ENCODE measurements at places on chromosomes 6 and 20.

DNA sequence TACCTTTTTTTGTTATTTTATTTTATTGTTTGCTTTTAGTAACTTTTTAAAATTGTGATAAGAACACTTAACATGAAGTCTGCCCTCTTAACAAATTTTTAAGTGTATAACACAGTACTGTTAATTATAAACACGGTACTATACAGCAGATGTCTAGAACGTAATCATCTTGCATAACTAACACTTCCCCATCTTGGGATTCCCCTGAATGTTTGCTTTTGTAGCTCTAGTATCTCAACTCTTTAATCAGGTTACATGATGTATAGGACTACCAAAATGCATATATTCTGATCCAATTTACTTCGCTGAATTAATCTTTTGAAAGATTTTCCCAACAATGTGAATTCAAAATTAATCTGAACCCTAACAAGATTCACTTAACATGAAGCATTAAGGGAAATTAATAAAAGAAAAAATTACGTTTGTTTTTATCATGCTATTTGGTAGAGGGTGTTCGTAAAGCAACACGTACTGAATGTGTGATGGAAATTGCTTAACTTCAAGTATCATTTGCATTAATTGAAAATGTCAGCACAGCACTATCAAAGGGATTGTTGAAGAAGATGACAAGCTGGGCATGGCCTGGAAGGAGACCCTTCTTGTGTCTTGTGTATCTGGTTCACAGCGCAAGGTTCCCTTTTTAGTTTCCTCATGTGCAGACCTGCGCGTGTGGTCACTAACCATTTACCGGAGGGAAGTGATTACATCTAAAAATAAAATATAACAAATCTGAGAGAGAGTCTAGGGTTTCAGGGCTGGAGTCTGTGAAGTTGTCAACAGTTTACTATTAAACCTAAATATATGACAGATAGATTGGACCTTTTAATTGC lies 15.2 kb downstream of the COL19A1 start:
- no peak for DNase-seq

DNA sequence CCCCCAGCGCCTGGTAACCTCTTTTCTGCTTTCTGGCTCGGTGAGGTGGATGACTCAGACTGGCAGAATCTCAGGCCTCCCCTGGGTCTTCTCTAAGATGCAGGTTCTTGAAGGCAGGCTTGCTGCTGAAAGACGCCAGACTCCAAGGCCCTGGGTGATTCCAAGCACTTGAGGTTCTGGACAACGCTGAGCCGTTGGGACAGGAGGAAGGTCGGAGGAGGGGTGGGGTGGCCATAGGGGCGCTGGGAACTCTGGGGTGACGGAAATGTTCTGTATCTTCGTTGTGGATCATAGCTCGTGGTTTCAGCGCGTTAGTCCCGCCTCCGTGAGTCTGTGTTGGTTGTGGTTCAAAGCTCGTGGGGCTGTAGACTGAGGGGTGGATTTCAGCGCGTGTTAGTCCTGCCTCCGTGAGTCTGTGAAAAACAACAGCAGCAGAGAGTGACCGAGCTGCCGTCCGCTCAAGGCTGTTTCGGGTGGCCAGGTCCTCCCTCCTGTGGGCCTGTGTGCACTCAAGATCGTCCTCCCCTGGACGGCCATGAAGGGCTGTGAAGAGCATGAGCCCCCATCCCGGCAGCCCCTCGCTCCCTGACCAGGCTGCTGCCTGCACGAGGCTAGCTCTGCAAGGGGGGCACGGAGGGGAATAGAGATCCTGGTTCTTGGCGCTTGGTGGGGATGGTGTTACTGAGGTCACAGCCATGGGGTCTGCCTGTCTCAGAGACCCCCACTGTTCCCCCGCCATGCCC lies 7.7 kb downstream of the NTSR1 start:
- no peak for DNase-seq

DNA sequence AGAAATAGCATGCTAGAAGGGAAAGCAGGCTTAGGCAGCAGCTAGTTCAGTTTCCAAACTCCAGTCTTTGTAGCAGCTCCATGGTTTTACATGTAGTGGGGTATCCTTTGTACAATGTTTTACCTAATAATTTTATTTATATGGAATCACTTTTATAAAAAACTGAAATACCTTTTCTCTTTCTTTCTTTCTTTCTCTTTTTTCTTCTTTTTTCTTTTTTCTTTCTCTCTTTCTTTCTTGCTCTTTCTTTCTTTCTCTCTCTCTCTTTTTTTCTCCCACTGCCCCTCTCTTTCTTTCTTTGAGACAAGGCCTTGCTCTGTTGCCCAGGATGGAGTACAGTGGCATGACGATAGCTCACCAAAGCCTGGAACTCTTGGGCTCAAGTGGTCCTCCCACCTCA lies 41.4 kb upstream of the FYN start:
- no peak for DNase-seq

DNA sequence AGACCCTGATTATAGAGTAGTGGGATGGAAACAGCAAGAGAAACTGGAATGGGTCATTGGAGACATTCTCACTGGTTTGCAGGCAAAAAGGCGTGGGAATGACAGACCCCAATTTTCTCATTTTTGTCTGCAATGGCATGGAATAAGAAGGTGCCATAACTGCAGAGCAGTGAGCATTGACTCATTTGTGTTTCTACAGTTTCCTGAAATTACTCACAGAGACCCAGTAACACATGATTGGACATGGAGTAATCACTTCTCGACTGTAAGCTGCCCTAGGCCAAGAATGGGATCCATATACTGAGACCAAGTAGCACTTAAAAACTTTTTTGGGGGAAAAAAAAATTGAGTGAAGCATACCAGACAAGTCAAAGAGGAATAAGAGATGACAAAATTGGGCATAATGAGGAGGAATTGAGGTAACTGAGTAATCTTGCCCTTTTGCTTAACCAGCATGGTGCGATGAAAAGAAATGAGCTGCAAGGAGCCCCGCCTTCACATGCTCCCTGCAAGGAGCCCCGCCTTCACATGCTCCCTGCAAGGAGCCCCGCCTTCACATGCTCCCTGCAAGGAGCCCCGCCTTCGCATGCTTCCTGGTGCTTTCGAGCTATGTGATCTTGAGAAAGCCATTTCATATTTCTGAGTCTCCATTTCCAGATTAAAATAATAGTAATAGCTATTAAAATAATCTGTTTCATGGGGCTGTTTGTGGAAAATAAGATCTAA lies 44.1 kb downstream of the NHSL1 start:
- no peak for DNase-seq

DNA sequence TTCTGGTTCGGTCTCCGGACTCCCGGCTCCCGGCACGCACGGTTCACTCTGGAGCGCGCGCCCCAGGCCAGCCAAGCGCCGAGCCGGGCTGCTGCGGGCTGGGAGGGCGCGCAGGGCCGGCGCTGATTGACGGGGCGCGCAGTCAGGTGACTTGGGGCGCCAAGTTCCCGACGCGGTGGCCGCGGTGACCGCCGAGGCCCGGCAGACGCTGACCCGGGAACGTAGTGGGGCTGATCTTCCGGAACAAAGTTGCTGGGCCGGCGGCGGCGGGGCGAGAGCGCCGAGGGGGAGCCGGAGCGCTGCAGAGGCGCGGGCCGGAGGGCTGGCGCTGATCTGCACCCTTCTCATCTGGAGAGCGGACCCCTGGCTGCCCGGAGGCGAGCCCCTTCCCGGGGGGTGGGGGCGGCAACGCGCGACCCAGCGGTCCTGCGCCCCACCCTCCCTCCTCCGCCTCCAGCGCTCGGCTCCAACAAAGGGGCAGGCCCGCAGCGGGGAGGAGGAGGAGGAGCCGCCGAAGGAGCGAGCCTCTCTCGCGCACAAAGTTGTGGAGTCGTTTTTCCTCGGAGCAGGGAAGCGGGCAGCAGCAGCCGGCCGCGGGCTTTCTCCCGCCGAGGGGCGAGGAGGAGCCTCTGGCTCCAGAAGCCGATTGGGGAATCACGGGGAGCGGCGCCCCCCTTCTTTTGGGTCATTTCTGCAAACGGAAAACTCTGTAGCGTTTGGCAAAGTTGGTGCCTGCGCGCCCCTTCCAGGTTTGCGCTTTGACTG lies at the start of gene UTRN:
Gene UTRN, plus strand, starts transcription at position 553 of the 765 bp plus-strand sequence. CDS start 6,494 bp downstream, outside the sequence.
- peak; percentile 63 for DNase-seq

DNA sequence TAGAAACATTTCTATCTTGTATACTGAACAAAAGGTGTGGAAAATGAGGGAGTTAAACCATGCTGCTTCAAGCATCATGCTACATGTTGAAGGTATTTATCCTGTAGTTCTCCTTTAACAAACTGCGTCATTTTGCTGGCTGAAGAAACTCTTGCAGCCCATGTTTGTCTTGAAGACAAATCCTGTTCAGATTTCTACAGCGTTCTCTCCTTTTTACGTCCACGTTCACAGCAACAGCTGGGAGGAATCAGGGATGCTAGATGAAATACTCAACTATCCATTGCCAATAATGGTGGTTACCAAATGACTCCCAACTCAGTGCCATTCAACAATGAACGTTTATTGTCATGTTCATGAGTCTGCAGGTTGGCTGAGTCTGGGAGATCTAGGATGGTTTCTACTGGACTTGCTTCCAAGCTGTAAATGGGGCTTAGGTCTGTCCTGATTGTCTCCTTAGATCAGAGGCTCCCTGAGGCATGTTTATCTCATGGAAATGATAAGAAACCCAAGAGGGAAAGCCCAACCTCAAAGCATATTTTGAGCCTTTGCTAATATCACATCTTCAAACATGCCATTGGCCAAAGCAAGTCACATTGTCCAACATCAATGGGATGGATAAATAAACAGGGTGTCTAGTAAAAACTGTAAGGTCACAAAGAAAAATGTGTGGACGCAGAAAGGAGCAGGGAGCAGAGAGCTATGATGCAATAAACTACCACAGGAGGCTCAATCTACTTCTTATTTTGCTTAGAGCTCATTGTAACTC lies 2.7 kb upstream of the PLCB1 start:
- DNase-seq: no peak

Measured in foreskin melanocyte (primary cell).